Left colon (tissue), 2 donors: ENCODE measurements at places on chromosomes 3 and 15. TPM values are rescaled to one million over a fixed set of nuclear protein-coding genes. Genes with fewer than 3 reads are reported as not detected.

The FAM227B gene
- total RNA-seq: 1.2 TPM

The RHOV gene
- total RNA-seq: 3.7 TPM

The HCLS1 gene
- 19.7 TPM for total RNA-seq

The DNAJA4 gene
- 39.6 TPM for total RNA-seq

The DPPA2 gene
- not detected for total RNA-seq

The CELF6 gene
- total RNA-seq: 1.2 TPM

The ANKUB1 gene
- not detected for total RNA-seq

The CCR5 gene
- total RNA-seq: 1.8 TPM

The VEPH1 gene
- total RNA-seq: 4.2 TPM

The SLC9C1 gene
- total RNA-seq: 0.43 TPM

The GPR62 gene
- total RNA-seq: not detected

The TTC23 gene
- 16.0 TPM for total RNA-seq

The TNFAIP8L3 gene
- total RNA-seq: 12.7 TPM

The MOBP gene
- 0.27 TPM for total RNA-seq

The TUSC7 gene
- not detected for total RNA-seq

The SIDT1 gene
- total RNA-seq: 65.7 TPM

The TRPM1 gene
- not detected for total RNA-seq

The RAD51 gene
- total RNA-seq: 2.6 TPM

The CHRM5 gene
- total RNA-seq: not detected
